Nucleus accumbens (tissue), 56 donors: ENCODE measurements at places on chromosomes 12 and 14.

- no peak for DNase-seq
Measured at GRCh38 chr14:64202716-64203115, 91.5 kb downstream of the ESR2 start.

GRCh38 chr12:115394496-115395220 lies 710.7 kb upstream of the TBX3 start:
- no peak for DNase-seq

- no peak for DNase-seq
Measured at GRCh38 chr14:102116361-102117180, 23.1 kb upstream of the WDR20 start.

GRCh38 chr14:69360438-69361108 lies 37.5 kb downstream of the ERH start:
- no peak for DNase-seq

GRCh38 chr14:69625299-69626131 lies 14.1 kb downstream of the SUSD6 start:
- peak; percentile 13 for DNase-seq

GRCh38 chr12:73445658-73446324 lies 1091.8 kb upstream of the ATXN7L3B start:
- no peak for DNase-seq

DNA sequence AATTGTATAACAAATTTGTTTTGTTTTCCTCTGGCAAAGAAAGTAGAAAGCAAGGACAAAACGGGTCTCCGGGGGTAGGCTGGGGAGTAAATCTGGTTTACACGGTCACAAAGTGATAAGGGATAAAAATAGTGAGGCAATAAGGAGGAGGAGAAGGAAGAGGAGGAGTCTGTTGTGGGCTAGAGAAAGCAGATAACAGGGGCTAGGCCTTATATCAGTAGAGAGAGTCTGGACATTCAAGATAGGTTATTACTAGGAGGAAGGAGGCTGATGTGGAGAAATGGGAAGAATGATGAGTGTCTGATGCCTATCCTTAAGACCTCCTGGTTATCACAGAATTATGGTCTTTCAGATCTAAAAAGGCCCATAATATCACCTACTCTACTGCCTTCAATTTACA lies 83.2 kb upstream of the SSTR1 start:
- no peak for DNase-seq

DNA sequence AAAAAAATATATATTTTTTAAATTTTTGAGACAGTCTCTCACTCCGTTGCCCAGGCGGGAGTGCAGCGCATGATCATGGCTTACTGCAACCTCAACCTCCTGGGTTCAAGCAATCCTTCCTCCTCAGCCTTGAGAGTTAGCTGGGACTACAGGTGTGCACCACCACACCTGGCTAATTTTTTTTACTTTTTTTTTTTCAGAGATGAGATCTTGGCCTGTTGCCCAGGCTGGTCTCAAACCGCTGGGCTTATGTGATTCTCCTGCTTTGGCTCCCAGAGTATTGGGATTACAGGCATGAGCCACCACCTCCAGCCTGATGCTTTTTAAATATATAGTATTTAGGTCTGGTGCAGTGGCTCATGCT lies 24.5 kb downstream of the MDM2 start:
- no peak for DNase-seq

DNA sequence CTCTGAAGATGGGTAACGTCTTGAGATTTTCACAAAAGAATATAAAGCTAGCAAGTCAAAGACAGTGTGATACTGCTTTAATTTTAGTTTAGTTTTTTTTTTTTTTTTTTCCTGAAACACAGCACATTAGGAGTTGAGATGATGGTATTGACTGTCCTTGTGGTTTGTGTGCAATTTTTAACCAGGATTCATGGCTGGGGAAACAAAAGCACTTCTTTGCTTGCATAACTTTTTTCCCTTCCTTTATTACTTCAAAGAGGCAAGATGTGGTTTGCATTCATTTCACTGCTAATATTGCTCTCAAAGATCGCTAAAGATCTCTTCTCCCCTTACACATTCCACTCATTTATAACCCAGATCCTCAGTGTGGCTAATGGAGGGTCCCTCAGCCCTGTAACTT lies 157.1 kb upstream of the PZP start:
- no peak for DNase-seq

DNA sequence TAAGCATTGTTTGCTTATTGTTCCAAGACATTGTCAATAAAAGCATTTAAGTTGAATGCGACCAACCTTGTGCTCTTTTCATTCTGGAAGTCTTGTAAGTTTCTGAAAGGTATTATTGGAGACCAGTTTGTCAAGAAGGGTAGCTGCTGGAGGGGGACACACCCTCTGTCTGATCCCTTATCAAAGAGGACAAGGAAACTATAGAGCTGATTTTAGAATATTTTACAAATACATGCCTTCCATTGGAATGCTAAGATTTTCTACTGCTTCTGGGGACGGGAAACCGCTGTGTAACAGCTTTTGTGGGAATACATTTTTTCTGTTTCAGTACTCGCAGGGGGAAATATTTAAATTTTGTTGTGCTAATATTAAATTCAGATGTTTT lies 3.5 kb downstream of the FOS start:
- DNase-seq = no peak

GRCh38 chr14:35535483-35536112 lies 1.6 kb downstream of the INSM2 start:
- no peak for DNase-seq

GRCh38 chr12:62655666-62656151 lies 189.1 kb downstream of the MON2 start:
- DNase-seq = no peak

DNA sequence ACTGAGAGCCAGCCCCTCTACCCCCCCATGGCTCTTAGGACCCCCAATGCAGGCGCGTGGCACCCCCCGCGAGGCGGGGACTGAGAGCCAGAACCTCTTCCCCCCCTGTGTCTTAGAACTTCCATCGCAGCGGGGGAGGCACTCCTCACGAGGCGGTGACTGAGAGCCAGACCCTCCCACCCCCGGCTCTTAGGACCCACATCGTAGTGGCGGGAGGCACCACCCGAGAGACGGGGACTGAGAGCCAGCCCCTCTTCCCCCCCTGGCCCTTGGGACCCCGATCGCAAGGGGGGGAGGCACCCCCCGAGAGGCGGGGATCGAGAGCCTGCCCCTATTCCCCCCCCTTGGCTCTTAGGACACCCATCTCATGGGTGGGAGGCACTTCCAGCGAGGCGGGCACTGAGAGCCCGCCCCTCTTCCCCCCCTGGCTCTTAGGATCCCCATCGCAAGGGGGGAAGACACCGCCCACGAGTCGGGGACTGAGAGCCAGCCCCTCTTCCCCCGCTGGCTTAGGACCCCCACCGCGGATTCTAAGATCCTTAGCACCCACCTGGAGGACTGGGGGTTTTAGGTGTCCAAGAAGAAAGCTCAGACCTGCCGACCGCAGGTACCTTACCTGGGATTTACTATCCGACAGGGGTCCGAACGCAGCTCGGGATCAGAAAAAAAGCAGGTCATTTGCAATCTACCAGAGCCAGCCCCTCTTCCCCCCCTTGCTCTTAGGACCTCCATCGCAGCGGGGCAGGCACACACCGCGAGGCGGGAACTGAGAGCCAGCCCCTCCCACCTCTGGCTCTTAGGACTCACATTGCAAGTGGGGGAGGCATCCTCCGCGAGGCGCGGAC lies 44.9 kb downstream of the DDX11 start:
- DNase-seq = no peak

DNA sequence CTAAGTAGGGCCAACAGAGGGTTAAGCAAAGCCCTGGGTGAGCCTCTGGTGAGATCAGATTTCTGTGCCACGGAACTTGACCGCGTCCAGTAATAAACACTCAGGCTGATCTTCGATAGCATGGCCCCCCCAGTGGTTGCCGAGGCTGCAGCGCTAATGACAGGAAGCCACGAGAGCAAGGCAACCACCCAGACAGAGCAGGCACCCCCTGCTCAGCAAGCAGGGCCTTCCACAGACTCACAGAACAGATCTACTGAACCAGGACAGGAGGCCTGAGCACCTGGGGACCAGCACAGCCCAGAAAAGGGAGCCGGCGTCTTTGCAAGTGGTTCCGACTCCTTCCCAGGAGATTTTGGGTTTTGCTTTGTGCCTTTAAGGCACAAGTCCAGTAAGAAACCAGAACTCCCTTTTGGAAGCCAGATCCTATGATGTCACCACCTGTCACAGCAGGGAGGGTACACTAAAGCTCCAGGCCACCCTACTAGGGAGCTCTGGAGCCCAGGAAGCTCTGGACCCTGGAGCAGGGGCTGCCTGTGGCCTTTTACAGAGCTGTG lies 42.3 kb downstream of the BCL11B start:
- DNase-seq = no peak

- DNase-seq = no peak
Measured at GRCh38 chr14:38217553-38217952, 9.8 kb downstream of the SSTR1 start.

DNA sequence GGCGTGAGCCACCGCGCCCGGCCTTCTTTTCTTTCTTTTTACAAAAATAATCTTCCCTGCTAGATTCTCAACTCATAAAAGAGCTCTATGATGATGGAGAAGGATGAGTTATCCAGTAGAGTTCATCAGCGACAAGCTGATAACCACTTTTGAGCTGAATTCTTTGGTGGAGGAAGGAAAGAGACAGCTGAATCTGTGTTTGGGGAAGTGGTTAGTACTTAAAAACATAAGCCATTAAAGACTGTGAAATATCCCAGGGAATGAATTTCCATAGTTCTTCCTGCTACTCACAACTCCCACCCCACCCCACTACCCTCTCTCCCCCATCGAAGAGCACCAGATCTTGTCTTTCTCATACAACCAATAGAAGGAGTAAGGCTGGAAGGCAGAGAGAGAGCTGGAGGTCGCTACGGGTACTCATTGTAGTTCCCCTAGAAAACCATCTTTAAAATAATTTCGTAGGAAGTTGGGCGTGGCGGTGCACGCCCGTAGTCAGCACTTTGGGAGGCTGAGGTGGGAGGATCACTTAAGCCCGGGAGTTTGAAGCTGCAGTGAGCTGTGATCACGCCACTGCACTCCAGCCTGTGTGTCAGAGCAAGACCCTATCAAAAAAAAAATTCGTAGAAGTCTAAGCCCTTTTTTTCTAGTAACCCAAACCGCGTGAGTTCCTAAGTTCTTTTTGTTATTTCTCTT lies 647 bp upstream of the ESPL1 start:
- no peak for DNase-seq

- DNase-seq = no peak
Measured at GRCh38 chr12:78146365-78146772, 315.7 kb downstream of the NAV3 start.

DNA sequence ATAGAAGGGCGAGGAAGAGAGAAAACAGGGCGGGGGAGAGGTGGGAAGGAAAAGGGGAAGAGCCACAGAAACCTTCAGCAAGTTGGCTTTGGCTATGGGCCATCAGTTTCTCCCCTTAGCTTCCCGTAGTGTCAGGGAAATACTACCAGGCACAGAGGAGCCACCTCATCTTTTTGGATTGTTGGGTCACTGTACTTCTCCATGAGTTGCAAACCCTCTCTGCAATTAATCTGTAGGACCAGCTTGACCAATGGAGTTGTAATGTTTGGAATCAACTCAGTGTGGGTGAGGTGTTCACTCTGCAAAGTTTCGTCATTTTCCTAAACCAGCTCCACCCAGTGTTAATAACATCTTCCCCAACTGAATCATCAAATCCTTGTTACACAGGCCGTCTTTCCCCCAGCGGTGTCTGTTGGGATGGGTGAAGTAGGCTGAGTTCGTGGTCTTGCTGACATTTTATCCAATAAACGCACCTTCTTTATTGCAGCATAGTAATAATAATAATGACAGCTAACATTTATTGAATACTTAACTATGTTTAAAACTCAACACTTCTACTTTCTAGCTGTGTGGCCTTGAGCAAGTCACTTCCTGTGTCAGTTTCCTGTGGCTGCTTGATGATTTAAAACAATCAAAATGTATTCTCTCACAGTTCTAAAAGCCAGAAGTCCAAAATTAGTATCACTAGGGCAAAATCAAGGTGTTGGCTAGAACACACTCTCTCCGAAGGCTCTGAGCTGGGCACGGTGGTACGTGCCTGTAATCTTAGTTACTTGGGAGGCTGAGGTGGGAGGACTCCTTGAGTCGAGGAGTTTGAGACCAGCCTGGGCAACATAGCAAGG lies 8.1 kb upstream of the GLTP start:
- no peak for DNase-seq

DNA sequence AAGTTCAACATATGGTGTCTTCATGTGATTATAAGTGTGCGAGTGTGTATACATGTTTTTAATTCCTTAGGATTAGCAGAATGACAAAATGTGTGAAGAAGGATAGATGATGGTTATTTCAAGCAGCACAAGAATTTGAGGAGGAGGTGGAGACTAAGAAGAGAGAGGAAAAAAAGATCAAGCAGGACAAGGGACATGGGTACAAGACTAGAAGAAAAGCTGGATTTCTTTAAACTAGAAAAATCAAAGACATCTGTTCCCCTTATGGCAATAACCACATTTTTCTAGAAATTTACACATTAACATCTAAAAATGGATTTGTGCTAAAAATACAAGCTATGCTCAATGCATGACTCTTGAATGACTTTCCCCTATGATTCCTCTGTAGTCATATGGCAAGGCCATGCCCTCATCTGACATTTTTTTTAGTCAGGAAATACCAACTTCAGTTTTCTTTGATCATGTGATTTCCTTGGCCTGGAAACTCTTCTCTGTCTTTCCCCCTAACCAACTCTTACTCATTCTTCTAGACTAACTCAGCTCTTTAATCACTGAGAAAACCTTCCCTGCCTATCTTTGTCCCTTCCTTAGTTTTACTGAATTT lies 435.8 kb downstream of the NRXN3 start:
- no peak for DNase-seq

DNA sequence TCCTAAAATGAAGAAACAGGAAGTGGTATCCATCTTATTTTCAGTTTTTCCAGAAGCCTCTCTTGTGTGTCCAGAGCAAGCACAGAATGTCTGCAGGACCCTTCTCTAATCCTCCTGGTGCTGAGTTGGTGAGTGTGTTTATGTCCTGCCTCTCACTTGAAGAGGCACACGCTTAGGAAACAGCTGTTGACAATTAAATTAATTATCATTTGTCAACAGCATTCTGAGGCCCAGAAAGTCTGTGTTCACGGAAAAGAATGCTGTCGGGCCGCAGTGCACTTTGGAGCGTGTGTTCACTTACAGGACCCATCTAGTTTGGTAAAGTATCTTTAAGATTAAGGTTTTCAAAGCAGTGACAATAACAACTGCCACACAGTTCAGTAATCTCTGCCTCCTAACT lies 70.5 kb downstream of the LMNTD1 start:
- no peak for DNase-seq

- DNase-seq = no peak
Measured at GRCh38 chr12:44143175-44143574, 307.3 kb downstream of the TMEM117 start.

GRCh38 chr14:44316647-44317440 lies 190.2 kb downstream of the FSCB start:
- DNase-seq = peak; percentile 14

DNA sequence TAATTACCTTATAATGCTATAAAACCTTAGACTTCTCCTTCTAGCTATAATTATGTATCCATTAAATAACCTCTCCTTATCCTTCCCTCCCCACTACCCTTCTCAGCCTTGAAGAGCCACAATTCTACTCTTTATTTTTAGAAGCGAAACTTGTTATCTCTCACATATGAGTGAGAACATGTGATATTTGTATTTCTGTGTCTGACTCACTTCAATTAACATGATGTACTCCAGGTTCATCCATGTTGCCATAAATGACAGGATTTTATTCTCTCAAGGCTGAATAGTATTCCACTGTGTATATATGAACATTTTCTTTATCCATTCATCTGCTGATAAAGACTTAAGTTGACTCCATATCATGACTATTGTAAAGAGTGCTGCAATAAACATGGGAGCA lies 485.6 kb downstream of the FLRT2 start:
- no peak for DNase-seq
